Adrenal gland (tissue), 19 donors: ENCODE measurements at places on chromosomes 13 and 19.

- no peaks in the 10 kb centered on the region for H3K36me3 ChIP-seq
- H3K27me3 ChIP-seq = no peaks in the 10 kb centered on the region
- no peak overlapping the region for H3K4me3 ChIP-seq
- DNase-seq = no peak
Measured at GRCh38 chr13:72403396-72404010, 323.9 kb downstream of the MZT1 start.

- no peaks in the 10 kb centered on the region for H3K27me3 ChIP-seq
- no peak overlapping the region for H3K27ac ChIP-seq
- H3K4me3 ChIP-seq = no peak overlapping the region
- no peaks in the 10 kb centered on the region for H3K36me3 ChIP-seq
Measured at GRCh38 chr13:78228940-78229339, 310.3 kb upstream of the EDNRB start.

GRCh38 chr13:72384879-72385278 lies 342.6 kb downstream of the MZT1 start:
- DNase-seq = peak; percentile 58
- H3K27me3 ChIP-seq = no peaks in the 10 kb centered on the region
- no peaks in the 10 kb centered on the region for H3K36me3 ChIP-seq
- no peak overlapping the region for H3K4me3 ChIP-seq
- peak overlapping the region; percentile 70 for H3K27ac ChIP-seq
- H3K4me1 ChIP-seq = peaks cover 20% of the 10 kb centered on the region

- no peaks in the 10 kb centered on the region for H3K4me1 ChIP-seq
- H3K27me3 ChIP-seq = no peaks in the 10 kb centered on the region
- no peak for DNase-seq
- H3K4me3 ChIP-seq = no peak overlapping the region
- H3K27ac ChIP-seq = no peak overlapping the region
Measured at GRCh38 chr13:95771905-95772304, 95.0 kb downstream of the DNAJC3 start.
